Left cardiac atrium (tissue), 4 donors: ENCODE measurements at places on chromosomes 3 and 15.

GRCh38 chr15:50993598-50993997 is 85.1 kb downstream of the AP4E1 start:
- no peak for DNase-seq

DNA sequence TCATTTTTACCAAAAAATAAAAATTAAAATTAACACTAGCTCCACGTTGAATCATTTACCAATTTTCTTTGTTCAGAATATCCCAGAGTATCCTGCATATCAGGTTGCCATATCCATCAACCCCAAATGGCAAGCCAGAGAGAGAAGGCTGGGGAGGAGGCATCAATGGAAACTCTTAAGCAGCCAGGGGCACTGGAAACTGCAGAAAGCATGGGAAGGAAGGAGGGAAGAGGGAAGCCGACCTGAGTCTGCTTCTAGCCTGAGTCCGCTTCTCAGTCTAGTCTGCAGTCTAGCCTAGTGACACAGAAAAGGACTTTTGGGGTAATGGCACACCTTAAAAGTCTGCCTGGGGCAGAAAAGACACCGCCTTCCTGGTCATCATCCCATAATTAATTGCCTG is 1.6 kb upstream of the MTHFS start:
- DNase-seq = no peak

- no peak for DNase-seq
Measured at GRCh38 chr3:9035473-9035872, 72.2 kb upstream of the RAD18 start.

DNA sequence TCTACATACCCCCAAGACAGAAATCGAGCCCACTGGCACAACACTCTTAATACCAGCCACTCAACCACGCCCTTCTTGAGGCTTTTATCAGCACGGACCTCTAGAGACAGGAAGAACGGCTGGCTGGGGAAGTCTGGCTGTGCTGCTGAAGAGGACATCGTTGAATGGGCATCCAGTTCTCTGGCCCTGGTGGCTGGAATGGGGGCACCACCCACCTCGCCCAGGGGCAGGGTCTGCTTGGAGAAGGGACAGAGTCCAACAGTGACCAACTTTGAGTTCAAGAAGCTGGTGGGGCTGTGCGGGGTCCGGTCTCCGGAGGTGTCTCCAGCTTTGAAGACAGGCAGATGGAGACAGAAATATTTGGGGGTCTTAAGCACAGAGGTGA is 77.5 kb downstream of the ATP10A start:
- DNase-seq = no peak

DNA sequence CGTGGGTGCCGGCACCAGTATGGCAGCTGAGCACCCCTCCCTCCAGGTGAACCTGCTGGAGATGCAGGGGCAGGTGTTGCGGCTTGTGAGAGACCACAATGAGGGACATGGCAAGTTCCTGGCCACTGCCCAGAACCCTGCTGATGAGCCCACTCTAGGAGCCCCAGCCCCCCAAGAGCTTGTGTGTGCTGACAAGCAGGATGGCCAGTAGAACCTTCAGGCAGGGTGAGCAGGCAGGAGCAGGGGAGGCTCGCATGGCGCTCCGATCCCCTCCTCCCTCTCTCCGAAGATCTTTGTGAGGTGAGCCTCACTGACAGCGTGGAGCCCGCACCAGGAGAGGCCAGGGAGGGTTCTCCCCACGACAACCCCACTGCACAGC is 29.8 kb downstream of the NGRN start:
- no peak for DNase-seq

- peak; percentile 46 for DNase-seq
Measured at GRCh38 chr15:91548549-91548948, 305.0 kb upstream of the SLCO3A1 start.

GRCh38 chr3:68773401-68773800 is 158.9 kb downstream of the TAFA4 start:
- no peak for DNase-seq

- no peak for DNase-seq
Measured at GRCh38 chr3:29552051-29552450, 271.2 kb downstream of the RBMS3 start.

- no peak for DNase-seq
Measured at GRCh38 chr15:70209499-70209898, 111.8 kb upstream of the TLE3 start.

DNA sequence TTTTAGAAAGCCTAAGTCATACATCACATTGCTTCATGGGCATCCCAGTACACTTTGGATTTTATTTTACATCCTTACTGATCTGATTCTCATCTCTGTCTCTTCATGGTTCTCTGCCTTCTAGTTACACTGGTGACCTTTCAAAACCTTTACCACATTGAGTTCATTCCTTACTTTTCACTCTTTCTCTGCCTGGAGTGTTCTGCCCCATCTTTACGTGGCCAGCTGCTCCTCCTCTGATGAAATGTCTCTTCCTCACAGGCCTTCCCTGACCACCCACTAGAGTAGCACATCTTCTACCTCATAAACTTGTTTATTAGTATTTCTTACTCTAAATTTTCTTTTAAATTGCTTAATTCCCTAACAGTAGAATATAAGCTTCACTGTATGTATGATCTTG is 17.7 kb downstream of the CTNNB1 start:
- DNase-seq = no peak

- no peak for DNase-seq
Measured at GRCh38 chr3:134376385-134376765, 2.1 kb upstream of the AMOTL2 start.

DNA sequence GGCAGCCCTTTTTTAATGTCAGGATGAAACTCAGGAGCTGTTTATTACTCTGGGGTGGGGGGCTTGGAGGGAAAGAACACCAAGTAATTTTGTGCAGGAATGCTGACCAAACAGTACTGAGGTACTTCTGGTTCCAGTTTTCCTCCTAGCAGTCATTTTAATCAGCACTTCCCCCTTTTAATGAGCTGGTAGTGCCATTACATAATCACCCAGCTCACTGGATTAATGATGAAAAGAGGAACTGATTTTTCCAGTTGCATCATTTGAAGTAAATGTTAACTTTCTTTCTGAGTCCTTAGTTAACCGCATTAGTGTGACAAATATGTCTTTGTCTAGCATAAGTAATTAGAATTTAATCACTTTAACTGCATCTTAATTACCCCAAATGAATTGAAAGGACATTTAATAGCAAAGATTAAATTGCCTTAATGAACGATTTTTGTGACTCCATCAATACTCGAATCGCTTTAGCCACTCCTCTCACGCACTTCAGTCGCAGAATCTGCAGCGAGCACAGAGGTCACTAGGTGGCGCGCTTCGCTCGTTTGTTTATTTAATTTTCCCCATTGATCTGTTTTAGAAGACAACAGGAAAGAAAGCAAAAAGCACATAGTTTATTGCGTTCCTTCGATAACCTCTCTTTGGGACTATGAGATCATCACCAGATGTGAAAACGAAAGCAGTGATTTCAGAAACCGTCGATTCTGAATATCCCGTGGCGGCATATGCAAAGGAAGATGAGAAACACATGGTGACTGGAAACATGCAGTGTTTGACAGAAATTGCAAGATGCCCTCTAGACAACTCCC is 9.8 kb downstream of the ONECUT1 start:
- DNase-seq = peak; percentile 56

GRCh38 chr3:40996827-40997710 is 202.2 kb upstream of the CTNNB1 start:
- DNase-seq = no peak

GRCh38 chr3:54045061-54045815 is 77.1 kb upstream of the CACNA2D3 start:
- no peak for DNase-seq

DNA sequence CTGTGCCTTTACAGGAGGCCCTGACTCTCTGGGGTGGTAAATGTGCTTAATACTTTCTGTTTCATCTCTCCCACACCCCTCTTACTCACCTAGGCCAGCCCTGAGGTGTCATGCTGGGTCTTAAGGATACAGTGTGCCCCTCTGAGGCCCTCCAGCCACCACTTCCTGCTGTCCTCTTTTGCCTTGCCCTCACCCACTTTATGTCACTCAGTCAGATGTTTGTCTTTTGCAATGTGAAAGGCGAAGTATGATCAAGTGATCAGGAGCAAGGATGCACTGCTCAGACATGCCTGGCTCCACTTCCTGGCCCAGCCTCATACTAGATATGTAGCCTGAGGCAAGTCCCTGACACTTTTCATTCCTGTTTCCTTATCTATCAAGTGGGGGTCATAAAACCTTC is 339.0 kb upstream of the NR2E3 start:
- DNase-seq = no peak

- DNase-seq = no peak
Measured at GRCh38 chr3:10778492-10779292, 37.3 kb upstream of the SLC6A11 start.
